ENCODE measurements at places on chromosomes 6 and 20.

GRCh38 chr20:11496380-11496779, 421.3 kb upstream of the BTBD3 start:
- H3K27ac ChIP-seq: no peak overlapping the region
- no peaks in the 10 kb centered on the region for H3K36me3 ChIP-seq
- no peaks in the 10 kb centered on the region for H3K27me3 ChIP-seq

DNA sequence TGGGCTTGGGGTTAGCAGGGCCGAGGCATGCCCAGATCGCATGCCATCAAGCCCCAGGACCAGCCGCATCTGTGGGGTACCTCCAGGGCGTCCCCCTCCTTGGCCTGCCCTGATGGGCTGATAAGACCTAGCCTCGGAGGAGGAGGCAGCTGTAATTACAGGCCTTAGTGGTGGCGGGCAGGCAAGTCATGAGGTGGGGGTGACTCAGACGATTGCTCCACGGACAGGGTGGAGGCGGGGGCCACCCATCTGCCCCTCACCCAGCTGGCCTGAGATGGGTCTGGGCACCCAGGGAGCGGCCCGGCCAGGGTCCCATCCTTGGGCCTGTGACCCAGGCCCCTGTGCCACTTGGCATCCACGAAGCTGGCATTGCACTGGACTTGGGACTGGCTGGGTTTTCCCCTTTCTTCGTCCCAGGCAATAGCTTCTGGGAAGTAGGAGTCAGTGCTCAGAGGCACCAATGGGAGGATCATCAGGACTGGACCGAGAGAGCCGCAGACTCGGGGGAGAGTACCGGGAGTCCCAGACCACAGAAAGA, 57.5 kb downstream of the CEBPB start:
- H3K27me3 ChIP-seq: no peaks in the 10 kb centered on the region
- no peaks in the 10 kb centered on the region for H3K4me1 ChIP-seq
- no peak overlapping the region for H3K27ac ChIP-seq
- DNase-seq: no peak

DNA sequence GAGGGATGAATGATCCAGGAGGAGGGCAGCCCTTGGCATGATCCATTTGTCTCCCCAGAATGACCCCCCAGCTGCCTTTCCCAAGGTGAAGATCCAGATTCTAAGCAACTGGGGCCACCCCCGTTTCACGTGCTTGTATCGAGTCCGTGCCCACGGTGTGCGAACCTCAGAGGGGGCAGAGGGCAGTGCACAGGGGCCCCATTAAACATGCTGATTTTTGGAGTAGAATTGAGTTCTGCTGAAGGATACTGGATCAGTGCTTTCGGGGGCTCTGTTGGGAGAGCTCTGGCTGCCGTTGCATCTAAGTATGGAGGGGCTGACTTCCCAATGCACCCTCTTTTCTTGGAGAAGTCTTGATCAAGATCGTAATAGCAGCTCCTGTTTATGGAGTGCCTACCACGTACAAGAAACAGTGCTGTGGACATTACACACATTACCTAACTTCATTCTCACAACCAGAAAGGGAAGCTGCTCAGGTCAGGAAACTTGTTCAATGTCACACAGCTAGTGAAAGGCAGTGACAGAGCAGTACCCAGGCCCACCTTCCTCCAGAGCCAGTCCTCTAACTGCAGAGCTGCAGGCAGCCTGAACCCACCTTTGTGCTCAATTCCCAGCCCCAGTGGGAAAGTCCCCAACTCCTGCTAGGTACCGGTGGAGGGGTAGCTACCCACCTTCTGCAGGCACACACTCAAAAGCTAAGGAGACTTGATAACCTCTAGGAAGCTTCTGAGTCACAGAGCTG, 5.4 kb downstream of the SPAG4 start:
- no peak overlapping the region for H3K4me3 ChIP-seq
- no peak overlapping the region for H3K27ac ChIP-seq
- no peak for DNase-seq
- no peaks in the 10 kb centered on the region for H3K27me3 ChIP-seq
- H3K4me1 ChIP-seq: peaks cover 29% of the 10 kb centered on the region

DNA sequence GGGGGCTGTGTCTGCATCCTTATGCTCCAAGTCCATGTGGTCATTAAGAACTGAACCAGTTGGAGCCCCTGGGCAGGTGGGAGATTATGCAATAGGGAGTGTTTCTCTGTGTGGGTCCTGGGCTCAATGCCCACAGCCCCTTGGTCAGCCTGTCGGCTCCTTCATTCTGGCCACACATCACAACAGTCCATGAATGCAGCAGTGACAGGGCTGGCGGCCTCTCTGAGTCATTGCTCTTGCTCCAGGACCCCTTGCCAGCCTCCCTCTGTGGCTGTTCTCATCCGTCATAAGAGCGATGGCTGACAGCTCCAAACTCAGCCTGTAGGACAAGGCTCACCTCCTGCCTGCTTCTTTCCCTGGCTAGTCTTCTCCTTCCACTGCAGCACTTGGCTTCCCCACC, 609.5 kb upstream of the CDH4 start:
- no peak overlapping the region for H3K27ac ChIP-seq
- no peaks in the 10 kb centered on the region for H3K27me3 ChIP-seq
- H3K4me1 ChIP-seq: no peaks in the 10 kb centered on the region
